ENCODE measurements at places on chromosomes 7 and 10.

DNA sequence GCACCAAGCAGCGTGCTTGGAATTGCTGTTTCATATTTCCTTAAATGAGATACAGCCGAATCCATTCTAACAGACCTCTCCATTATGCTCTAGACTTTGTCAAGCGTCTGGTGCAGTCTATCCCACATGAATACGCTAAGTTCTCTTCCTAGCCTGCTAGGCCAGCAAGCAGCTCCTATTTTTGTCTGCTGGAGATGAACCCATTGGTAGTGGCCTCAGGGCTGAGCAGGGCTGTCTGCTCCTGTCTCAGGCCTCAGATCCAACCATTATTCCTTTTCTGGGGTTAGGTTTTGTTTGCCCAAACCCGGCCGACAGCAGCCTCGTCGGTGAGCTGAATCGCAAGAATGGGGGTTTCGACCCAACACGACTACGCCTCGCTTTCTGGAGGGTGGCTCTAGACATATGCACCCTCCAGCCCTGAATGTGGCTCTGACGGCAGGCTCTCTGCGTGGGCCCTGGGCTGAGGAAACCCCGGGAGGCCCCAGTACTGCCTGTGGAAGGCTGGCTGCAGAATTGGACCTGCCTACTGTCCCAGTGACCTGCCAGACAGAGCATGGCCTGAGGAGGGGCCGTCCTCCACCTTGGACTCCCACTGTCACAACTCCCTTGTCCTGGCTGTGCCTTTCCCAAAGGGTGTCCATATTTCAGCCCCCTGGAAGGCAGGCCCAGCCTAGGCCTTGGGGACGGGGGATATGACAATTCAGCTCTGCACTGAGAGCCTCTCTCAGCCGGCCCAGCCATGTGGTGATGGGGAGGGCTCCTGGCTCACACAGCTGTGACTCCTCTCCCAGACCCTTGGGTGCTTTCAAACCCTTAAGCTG, 267.9 kb upstream of the TCERG1L start:
- no peak for DNase-seq

DNA sequence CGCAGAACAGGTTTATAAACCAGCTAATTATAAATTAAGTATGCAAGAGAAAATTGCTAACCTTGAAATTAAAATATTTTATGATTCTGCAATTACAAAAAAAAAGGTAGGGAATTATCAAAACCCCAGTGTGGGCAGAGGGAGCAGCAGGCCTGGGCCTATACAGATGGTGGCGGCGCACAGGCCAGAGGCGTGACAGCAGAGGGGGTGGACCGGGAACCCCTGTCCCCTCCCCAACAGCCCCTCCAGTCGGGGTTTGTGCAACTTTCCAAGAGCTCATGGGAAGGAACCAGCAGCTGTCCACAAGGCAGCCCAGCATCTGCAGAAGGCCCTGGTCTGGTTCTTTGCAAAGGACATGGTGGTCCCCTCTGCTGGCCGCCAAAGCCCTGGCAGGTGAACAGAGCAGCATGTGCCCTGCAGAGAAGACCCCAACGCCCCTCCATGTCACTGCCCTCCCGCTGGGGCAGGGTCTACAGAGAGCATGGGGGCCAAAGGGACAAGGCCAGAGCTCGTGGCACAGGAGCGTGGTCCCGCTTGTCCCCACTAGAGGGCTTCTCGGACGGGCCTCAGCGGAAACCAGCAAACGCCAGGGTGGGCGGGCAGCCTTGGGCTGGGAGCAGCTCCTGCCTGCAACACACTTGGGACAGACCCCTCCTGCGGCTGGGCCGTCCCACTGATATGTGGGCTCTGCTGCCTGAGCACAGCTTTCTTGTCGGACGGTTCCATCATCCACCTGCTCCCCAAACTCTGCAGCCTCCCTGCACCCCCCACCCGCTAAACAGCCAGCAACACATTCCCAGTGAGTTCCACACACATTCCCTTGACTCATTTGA, 75.1 kb downstream of the EBF3 start:
- no peak for DNase-seq

- no peak for DNase-seq
Observed at GRCh38 chr10:51266496-51266895, 192.2 kb downstream of the PRKG1 start.

GRCh38 chr10:7593905-7594304, 72.9 kb downstream of the ITIH5 start:
- DNase-seq: no peak

DNA sequence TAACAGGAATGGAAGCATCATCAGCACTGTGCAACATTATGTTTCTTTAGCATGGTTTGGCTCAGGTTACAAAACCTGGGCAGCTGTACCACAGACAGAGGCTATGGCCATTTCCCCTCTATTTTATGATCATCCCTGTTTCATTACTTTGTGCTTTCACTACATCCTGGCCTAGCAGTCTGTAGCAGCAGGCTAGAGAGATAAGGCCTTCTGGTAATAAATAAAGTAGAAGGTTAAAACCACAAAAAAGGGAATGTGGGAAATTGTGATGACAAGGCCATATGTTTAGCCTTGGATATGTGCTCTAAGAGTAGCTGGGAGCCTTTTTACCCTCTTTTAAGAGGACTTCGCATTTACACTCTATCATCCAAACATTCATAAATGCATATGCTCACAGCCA, 266.2 kb upstream of the PHF14 start:
- DNase-seq: no peak

DNA sequence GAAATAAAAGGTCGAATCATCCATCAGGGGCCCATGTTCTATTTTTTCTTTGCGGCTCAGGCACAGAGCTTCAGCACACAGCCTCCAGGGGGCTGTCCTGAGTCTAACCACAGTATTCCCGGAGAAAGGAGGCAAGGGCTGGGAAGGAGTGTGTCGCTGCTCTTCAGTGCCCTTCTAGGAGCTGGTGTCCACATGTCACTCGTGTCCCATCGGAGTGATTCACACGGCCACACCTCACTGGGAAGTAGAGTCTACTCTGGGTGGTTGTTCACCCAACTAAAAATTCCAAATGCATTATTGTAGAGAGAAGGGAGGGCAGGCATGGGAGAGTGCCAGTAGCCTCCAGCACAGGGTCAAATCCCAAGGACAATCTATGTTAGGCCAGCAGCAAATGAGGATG, 114.8 kb upstream of the LANCL2 start:
- DNase-seq: peak; percentile 4

- no peak for DNase-seq
Observed at GRCh38 chr7:114155116-114156110, 236.6 kb upstream of the PPP1R3A start.

DNA sequence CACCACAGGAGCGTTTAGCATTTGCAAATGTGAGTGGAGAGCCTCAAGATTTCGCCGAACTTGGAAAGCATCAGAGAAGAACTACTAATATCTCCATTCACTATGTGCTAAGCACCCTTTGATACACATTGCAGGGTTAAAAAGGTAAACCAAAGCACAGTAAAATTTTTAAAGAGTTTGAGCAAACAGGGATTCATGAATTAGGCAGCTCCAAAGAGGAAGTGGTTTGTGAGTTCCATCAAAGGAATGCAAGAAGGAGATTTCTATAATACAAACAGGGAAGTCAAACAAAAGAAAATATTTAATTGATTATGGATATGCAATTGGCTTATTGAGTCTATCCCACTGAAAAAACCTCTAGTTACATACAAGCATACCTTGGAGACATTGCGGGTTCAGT, 81.1 kb upstream of the TMEM72 start:
- DNase-seq: no peak

DNA sequence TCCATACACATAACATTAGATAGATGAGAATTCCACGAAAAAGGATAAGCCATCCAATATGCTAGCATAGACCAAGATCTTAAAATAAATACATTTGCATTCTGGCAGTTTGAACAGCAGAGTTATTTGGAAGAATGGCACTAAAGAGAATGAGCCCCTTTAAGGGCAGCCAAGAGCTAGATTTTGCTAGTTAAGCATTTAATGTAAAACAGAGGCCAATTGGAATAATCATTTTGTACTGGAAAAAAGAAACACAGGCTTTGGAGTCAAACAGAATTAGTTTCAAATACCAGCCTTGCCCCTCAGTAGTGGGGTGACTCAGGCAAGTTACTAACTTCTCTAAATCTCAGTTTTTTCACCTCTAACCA, 56.2 kb downstream of the LRRTM3 start:
- no peak for DNase-seq

DNA sequence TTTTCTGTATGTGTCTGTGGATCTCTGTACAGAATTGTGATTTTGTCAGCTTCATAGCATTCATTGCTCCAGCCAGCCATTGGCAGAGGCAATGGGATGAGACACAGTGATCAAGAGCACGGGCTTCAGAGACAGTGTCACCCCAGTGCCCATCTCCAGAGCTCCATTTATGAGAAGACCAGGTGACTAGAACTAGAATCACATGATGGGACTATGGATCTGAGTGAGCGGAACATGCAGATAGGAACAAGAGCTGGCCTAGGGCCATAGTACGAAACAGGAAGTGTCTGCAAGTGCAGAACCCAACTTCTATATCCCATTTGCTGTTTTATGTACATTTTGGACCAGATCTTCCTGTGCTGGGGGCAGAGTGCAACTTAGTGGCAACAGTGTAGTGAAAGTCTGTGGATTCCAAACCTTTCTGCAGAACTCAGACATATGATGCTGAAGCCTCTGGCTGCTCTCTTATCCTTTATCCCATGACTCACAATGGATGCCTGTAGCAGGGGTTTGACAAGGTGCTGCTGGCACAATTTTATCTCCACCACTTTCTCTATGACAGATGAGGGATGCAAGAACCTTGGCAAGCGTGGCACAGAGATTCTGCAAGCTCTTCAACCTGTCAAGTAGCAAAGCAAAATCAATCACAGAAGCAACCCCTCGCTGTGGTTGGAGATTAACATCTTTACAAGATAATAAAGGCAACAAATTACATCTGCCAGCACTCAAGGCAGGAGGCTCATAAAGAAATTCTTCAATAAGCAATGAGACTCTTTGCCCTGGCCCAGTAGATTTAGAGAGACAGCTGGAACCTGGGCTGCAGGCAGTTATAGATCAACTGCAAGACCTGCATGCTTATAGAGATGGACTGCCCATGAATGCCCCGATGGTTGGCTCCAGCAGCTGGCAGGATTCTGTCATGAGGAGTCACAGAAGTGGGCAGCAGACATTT, 681.3 kb downstream of the TNS3 start:
- DNase-seq: no peak
